ENCODE measurements at places on chromosomes 2 and 18.

- DNase-seq = no peak
Observed at GRCh38 chr2:54372361-54372760, 83.8 kb upstream of the SPTBN1 start.

GRCh38 chr18:75350512-75350839 is 77.0 kb downstream of the SMIM21 start:
- no peak for DNase-seq

- no peak for DNase-seq
Observed at GRCh38 chr2:239162976-239163687, 237.7 kb downstream of the HDAC4 start.

- DNase-seq = no peak
Observed at GRCh38 chr2:143581134-143581533, 451.9 kb downstream of the ARHGAP15 start.

DNA sequence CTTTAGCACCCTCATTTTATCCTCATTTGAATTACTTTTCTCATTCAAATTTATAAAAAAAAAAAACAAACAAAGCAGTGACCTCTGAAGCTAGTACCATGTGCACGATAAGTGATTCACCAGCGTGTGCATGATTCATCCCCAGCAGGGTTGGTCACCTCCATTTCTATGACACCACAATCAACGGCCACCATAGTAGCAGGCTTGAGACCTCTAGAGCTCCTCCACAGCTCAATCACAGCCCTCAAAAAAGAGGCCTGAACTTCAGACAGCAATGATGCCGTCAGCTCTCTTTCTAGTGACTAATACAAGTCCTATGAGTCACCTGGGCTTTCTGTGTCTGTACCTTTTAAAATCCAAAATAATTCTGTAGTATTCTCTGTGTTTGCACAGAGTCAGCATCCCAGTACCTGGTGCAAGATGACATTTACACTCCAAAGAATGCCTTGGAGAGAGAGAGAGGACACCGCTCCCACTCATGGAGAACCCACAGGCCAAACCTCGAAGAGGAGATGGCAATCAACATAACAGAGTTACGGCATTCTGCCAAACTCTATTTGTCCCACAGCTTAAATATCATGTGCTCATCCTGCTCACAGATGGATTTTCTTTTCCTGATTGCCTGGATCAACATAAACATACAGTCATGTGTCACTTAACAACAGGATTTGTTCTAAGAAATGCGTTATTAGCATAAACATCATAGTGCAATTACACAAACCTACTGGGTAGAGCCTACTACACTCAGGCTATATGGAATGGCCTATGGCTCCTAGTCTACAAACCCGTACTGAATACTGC is 58.7 kb downstream of the L3MBTL4 start:
- no peak for DNase-seq

GRCh38 chr2:191019376-191019775 is 5.4 kb upstream of the STAT1 start:
- DNase-seq = no peak

- no peak for DNase-seq
Observed at GRCh38 chr18:35089382-35089781, 48.2 kb downstream of the MAPRE2 start.

- no peak for DNase-seq
Observed at GRCh38 chr2:96140941-96141623, 2.8 kb upstream of the ASTL start.

DNA sequence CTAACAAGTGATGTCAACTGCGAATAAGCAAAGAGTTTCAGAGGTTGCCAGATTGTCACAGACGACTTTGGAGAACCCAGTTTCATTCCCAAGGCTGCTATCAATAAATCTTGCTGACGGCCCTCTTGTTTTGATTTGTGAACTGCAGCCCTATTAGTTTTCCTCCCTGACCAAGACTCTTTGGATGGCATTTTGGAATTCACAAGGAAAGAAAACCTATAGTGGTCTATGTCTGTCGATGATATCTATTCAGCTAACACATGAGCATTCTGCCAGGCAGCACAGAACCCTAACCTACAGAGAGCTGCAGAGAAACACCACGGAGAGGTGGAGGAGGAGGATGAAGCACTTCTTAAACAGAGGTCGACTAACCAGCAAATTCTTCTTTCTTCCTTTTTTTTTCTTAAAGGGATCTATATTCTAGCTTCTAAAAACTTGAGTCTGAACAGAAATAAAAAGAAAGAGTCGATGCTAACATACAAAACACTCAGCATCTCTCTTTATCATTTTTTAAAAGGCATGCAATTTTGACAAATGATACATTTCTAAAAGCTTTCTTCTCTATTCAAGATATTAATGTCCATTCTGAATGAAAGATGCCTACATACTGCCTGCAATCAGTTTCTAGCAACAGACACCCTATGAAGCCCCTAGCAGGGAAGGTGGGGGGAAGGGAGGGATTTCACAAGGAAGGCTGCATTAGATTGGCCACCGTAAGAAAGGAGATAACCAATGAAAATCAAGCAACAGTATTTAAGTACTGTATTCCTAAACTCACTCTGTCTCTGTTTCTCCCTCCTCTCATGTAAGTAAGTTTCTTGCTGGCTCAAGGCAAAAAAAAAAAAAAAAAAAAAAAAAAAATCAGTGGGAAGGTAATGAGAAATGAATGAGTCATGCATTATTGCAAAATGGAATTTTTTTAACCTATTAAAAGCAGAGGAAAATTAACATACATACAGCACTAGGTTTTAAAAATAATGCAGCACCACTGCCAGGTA is 83.0 kb upstream of the CHRNA1 start:
- no peak for DNase-seq

DNA sequence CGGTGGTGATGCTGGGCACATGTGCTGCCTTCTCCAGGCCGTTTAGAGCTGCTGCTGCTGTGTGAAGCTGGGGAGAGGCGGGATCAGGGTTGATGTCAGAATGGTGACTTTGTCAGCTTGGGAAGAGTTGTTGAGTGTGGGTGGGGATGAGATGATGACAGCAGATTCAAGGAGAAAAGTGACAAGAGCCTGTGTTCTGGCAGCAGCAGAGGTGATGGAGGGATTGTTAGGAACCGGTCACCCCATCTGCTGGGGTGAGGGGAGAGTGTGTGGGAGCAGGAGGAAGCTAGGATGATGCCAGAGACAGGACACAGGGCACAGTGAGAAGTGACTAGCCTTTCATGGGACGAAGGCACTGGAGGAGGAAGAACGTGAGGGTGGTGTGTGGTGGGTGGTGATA is 345.5 kb downstream of the RNF144A start:
- DNase-seq = no peak

DNA sequence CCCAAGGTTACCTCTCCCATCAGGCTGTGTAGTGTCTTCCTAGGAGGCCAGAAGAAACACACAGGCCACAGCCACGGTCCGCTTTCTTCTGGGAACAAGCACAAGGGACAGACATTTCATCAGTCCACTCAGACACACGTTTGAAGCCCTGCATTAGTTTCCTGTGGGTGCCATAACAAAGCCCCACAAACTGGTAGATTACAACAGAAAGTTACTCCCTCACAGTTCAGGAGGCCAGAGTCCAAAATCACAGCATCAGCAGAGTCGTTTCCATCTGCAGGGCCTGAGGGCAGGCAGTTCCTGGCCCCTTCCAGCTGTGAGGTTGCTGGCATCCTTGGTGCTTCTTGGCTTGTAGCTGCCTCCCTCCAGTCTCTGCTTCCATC is 8.8 kb upstream of the PRLH start:
- DNase-seq = no peak

GRCh38 chr2:121255358-121255757 is 29.6 kb downstream of the TFCP2L1 start:
- no peak for DNase-seq
